ENCODE measurements at places on chromosomes 2 and 18. TPM values are rescaled to one million over a fixed set of nuclear protein-coding genes. Genes with fewer than 3 reads are reported as not detected.

PLA2R1 gene
- 17.0 TPM for total RNA-seq

ABCG8 gene
- total RNA-seq: not detected

MC4R gene
- total RNA-seq: not detected

IGFBP5 gene
- total RNA-seq: 6.1 TPM

INHA gene
- total RNA-seq: not detected

MALL gene
- total RNA-seq: 39.3 TPM

CHRNG gene
- not detected for total RNA-seq

BMP10 gene
- not detected for total RNA-seq

DNA sequence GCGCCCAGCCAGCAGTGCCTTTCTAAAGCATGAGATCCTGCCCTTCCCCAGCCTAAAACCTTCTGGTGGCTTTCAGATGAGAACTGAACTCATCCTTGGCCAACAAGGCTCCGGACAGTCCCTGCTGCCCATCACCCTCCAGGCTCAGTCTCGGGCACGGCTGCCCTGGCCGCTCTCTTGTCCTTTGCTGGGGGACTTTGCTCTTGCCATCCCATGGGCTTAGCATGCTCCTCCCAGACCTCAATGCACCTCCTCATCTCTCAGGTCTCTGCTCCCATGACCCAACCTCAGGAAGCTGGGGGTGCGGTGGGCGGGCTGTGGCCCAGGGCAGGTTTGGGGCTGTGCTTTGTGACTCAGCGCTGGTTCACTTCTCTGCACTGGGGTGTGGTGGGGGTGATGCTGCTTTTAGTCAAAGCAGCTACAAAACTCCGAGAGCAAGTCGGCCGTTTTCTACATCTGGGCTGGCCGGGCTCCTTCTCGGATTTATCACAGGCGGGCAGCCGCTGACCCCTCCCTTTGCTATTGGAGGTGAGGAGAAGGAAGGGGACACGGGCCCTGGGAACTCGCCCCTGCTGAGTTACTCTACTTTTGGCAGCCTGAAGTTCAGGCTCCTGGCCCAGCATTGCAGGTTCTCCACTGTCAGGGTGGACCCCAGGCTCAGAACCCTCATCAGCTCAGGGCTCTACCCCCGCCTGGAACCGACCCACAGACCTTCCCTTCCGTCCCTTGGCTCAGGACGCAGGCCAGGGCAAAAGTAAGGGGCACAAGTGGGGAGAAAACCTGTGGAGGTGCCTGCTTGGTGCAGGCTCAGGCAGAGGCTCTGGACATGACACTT is 90.6 kb upstream of the TAF1B start:
- DNase-seq: no peak

- peak; percentile 60 for DNase-seq
Observed at GRCh38 chr2:54207666-54208195, 48.3 kb downstream of the TSPYL6 start.

GRCh38 chr2:211564441-211564840 is 974.2 kb downstream of the ERBB4 start:
- DNase-seq: no peak

GRCh38 chr2:19351499-19351898 is 6.9 kb downstream of the OSR1 start:
- DNase-seq: no peak

- DNase-seq: no peak
Observed at GRCh38 chr18:43159086-43159770, 43.7 kb upstream of the RIT2 start.

- DNase-seq: no peak
Observed at GRCh38 chr18:76420898-76421684, 74.0 kb downstream of the ZNF516 start.

- no peak for DNase-seq
Observed at GRCh38 chr2:81495556-81495955, 1191.0 kb upstream of the LRRTM1 start.

- DNase-seq: no peak
Observed at GRCh38 chr2:127348426-127349000, 39.3 kb downstream of the MAP3K2 start.

GRCh38 chr18:71209944-71210343 is 921.1 kb downstream of the SOCS6 start:
- DNase-seq: peak; percentile 70

GRCh38 chr2:138814123-138814898 is 34.1 kb upstream of the NXPH2 start:
- DNase-seq: no peak

DNA sequence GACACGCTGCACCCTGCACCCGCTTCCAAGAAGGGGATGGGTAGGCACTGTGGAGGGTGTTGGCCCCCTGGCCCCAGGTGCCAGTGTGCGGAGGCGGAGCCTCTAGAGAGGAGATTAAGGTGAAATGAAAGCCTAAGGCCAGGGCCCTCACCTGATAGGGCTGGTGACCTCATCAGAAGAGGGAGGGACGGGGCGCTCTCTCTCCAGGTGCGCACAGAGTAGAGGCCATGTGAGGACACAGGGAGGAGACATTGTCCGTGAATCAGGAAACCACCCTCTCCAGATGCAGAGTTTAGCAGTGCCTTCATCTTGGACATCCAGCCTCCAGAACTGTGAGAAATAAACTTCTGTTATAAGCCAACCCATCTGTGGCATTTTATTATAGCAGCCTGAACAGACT is 62.3 kb downstream of the PSMG2 start:
- no peak for DNase-seq

All from dermis blood vessel endothelial cell (primary cell).